Neural progenitor cell (in vitro differentiated cells): ENCODE measurements at places on chromosomes 4 and X. TPM values are rescaled to one million over a fixed set of nuclear protein-coding genes. Genes with fewer than 3 reads are reported as not detected.

DNA sequence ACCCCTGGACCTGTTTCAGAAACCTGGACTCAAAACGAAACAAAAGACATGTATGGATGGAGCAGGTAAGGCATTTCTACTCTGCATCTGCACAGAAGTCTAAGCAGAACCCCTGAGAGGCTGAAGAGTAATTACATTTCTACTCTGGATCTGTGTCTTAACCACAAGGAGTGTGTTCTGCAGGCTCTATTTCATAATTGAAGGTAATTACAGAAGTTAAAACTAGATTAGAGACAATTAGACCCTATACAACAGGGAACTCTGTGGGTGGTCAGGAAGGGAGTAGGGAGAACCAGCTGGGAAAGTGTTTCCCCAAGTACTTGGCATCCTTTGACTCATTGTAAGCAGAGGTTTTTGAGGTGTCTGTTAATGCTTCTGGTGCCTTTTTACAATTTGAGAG lies 69.8 kb downstream of the IGSF1 start:
- peaks cover under 1% of the 10 kb centered on the region for H3K4me1 ChIP-seq
- H3K27ac ChIP-seq, result no peak overlapping the region
- no peak for DNase-seq
- H3K27me3 ChIP-seq, result no peaks in the 10 kb centered on the region
- no peak overlapping the region for H3K4me3 ChIP-seq

DNA sequence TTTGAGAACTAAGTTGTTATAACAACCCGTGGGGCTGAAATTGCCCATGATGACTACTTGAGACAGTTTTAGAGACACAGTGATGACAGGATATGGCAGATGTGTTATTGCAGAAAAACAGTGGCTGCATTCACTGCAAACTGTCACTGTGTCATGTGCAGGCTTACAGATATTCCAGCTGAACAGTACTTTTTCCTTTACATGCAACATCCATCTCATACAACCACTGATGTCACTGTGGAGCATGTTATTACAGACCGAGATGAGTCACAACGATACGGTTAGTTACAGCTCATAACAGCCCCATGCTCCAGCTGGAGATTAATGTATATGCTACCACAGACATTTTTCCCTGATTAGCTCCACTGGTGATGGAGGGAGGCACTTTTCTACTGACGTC lies 207.4 kb downstream of the TMA16 start:
- H3K4me1 ChIP-seq, result peaks cover 2% of the 10 kb centered on the region
- DNase-seq, result no peak
- H3K27me3 ChIP-seq, result no peaks in the 10 kb centered on the region
- no peak overlapping the region for H3K4me3 ChIP-seq

GRCh38 chrX:111519215-111519614 lies 7.8 kb downstream of the SERTM2 start:
- no peak overlapping the region for H3K27ac ChIP-seq
- DNase-seq, result peak; percentile 70
- no peaks in the 10 kb centered on the region for H3K27me3 ChIP-seq
- no peaks in the 10 kb centered on the region for H3K36me3 ChIP-seq

DNA sequence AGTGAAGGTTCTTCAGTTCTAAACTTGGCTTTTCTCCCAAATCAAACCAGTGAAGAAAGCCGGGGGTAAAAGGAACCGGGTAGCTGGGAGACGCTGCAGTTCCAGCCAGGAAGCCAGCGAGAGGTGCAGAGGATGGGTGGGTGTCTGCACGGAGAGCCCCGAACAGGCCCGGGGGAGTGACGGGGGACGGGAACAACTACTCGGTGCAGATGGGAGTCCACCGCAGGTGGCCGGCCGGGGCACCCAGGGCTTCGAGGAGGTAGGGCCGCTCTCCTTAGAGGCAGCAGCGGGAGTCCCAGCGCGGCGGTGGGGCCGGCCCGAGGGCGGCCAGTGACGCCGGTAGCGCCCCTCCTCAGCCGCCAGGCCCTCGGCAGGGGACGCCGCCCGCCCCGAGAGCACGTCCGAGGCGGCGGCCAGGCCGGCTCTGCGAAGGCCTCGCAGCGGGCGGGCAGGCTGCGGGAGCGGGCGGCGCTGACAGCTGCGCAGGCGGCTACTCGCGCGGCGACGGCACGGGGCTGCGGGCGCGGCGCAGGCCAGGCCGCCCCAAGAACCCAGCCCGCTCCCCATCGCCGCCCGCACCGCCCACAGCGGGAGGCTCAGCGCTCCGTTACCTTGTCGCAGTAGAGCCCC lies 449 bp downstream of the FBXL5 start:
- H3K4me3 ChIP-seq, result peak overlapping the region; percentile 93
- peak; percentile 86 for DNase-seq
- peak overlapping the region; percentile 91 for H3K27ac ChIP-seq
- H3K36me3 ChIP-seq, result no peaks in the 10 kb centered on the region
- peaks cover 21% of the 10 kb centered on the region for H3K4me1 ChIP-seq

GRCh38 chr4:170305627-170306026 lies 215.9 kb upstream of the AADAT start:
- no peak for DNase-seq
- no peak overlapping the region for H3K27ac ChIP-seq
- H3K36me3 ChIP-seq, result no peaks in the 10 kb centered on the region
- H3K4me1 ChIP-seq, result no peaks in the 10 kb centered on the region

DNA sequence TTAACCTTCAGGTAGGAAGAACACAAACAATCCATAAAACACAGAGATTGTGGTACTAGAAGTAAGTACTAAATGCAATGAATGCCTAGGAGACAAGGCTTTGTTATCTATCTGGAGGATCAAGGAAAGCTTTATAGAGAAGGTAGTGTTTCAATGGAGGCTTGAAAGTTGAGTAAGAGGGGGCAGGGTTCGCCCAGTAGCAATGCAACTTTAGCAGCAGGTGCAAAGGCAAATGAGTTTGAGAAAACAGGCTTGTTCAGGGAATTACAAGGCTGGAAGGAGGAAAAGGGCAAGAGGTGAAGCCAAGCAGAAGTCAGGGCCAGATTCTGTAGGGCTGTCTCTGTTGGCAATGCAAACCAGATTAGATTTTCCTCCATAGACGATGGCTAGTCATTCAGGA lies 35.5 kb upstream of the AMELX start:
- H3K27ac ChIP-seq, result no peak overlapping the region
- peak; percentile 16 for DNase-seq
- H3K36me3 ChIP-seq, result no peaks in the 10 kb centered on the region

DNA sequence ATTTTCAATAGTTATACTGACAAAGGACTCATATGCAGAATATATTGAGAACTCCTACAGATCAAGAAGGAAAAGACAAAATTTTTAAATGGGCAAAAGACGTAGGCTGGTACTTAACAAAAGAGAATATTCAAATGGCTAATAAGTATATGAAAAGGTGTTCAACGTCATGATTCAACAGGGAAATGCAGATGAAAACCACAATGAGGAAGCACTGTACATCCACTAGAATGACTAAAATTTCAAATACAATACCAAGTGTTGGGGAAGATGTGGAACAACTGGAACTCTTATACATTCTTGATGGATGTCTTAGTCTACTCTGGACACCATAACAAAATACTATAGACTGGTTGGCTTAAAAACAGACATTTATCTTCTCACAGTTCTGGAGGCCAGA lies 1.3 kb upstream of the MRFAP1L1 start:
- no peak overlapping the region for H3K4me3 ChIP-seq
- no peak for DNase-seq
- H3K4me1 ChIP-seq, result peaks cover 16% of the 10 kb centered on the region
- no peaks in the 10 kb centered on the region for H3K36me3 ChIP-seq
- H3K27ac ChIP-seq, result no peak overlapping the region

- no peak overlapping the region for H3K27ac ChIP-seq
- H3K4me1 ChIP-seq, result no peaks in the 10 kb centered on the region
- H3K4me3 ChIP-seq, result no peak overlapping the region
- DNase-seq, result no peak
- H3K36me3 ChIP-seq, result no peaks in the 10 kb centered on the region
These were observed 33.3 kb upstream of the TLL1 start for GRCh38 chr4:165839615-165840333.

GRCh38 chrX:31353095-31353494 lies 281.3 kb upstream of the FTHL17 start:
- H3K27ac ChIP-seq, result no peak overlapping the region
- no peak for DNase-seq
- H3K27me3 ChIP-seq, result no peaks in the 10 kb centered on the region
- no peak overlapping the region for H3K4me3 ChIP-seq
- peaks cover 17% of the 10 kb centered on the region for H3K4me1 ChIP-seq

GRCh38 chrX:23269923-23270322 lies 64.7 kb upstream of the PTCHD1 start:
- no peak for DNase-seq
- no peak overlapping the region for H3K27ac ChIP-seq
- H3K4me3 ChIP-seq, result no peak overlapping the region
- H3K4me1 ChIP-seq, result no peaks in the 10 kb centered on the region

- DNase-seq, result no peak
- H3K27ac ChIP-seq, result no peak overlapping the region
- no peaks in the 10 kb centered on the region for H3K4me1 ChIP-seq
These were observed 60.5 kb downstream of the MSX1 start for GRCh38 chr4:4919927-4920326.

DNA sequence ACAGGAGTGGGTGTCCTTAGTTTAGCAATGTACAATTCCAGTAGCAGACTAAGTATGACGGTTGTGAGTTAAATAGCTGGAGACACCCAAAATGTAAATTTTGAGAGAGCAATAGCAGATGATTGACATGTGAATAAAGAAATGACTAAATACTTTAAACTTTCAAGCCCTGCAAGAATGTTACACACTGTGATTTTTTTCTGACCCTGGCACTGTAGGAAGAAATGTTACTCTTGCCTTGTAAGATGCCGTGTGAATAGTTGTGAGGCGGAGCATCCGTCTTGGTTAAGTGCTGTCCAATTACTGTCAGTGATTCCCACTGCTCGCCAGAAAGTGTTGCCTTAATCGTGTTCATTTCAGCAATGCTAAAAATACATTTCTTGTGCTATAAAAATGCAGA lies 1248.1 kb downstream of the RAPGEF2 start:
- DNase-seq, result no peak
- no peak overlapping the region for H3K27ac ChIP-seq
- H3K36me3 ChIP-seq, result no peaks in the 10 kb centered on the region
- no peaks in the 10 kb centered on the region for H3K4me1 ChIP-seq
- no peaks in the 10 kb centered on the region for H3K27me3 ChIP-seq

DNA sequence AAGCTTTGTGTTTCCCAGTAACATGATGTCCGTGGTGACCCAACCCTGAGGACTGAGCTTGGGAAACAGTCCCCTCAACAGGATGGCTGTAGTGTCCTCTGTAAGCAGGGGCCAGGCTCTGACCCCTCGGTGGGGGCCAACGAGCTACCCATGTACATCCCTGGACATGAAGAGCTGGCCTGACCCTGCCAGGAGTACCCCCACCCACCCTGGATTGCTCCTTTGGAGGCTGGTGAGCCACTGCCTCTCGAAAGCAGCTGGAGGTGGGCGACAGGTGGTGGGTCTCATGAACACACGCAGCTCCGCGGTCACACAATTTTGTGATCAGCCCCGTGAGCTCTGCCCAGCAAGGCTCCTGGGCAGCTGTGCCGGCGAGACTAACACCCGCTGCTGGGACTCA lies 33.5 kb downstream of the NSG1 start:
- no peak overlapping the region for H3K4me3 ChIP-seq
- no peaks in the 10 kb centered on the region for H3K27me3 ChIP-seq
- no peak overlapping the region for H3K27ac ChIP-seq

DNA sequence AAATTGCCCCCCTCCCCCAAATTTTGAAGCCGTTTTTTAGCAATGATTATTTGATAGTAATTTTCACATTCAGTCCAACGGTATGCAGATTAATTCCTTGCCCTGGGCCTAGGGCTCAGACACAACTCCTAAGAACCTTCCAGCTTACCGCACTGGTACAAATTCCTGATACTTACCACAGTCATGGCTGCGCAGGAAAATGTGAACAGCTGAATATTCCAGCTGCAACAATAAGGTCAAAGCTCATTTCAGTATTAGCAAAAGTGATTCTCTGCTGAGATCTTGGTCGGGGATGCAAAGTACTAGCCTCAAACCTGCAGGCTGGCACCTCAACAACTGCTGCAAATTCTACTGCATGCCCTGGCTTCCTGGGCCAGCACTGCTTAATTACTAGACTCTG lies 3.0 kb downstream of the ATP11C start:
- H3K4me3 ChIP-seq, result peak overlapping the region; percentile 79
- H3K4me1 ChIP-seq, result peaks cover 5% of the 10 kb centered on the region
- DNase-seq, result peak; percentile 2
- H3K36me3 ChIP-seq, result no peaks in the 10 kb centered on the region
- H3K27me3 ChIP-seq, result no peaks in the 10 kb centered on the region

DNA sequence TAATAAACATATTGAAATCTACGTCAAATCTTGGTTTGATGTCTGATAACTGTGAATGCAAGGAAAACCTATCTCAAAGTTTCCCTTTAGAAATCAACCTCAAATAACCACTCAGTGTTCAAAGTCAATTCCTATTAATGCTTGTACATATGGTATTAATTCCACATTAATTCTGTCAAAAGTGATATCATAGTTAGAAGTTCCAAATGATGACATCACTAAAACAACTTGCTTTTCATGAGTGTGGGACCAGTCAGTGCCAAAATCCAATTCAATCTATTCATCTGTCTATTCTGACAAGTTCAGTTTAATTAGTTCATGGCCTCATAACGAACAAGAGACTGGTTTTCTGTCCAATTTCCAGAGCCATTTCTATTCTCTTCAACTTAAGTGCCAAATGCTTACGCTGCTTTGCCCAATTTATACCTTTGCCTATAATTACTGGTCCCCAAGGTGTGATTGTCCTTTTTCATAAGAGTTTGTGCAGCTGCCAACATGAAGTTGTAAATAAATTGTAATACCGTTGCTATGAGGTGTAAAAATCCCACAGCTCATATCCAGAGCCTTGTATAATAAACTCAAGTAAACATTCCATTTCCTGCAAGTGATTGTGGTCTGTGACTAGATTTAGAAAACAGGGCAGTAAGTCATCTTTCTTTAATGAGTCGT lies 476.2 kb downstream of the RAB28 start:
- no peaks in the 10 kb centered on the region for H3K36me3 ChIP-seq
- H3K27me3 ChIP-seq, result no peaks in the 10 kb centered on the region
- H3K4me3 ChIP-seq, result no peak overlapping the region
- no peak overlapping the region for H3K27ac ChIP-seq

DNA sequence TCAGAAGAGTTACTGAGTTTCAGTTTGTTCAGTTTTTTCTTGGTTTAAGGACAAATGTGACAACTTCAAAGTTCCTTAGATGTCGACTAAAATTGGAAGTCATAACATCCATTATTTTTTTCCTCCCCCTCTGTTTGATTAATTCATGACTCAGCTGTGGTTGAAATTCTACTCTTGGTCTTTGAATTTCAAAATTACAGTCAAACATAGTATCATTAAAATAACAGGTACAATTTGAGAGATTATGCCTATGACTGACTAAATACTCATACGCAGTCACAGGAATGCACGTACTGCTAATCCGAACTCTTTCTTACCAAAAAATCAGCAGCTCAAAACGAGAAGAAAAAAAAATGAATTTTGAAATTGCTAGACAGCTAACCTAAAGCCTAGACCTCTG lies 1434.8 kb downstream of the RAPGEF2 start:
- H3K27ac ChIP-seq, result no peak overlapping the region
- H3K4me1 ChIP-seq, result no peaks in the 10 kb centered on the region
- H3K4me3 ChIP-seq, result no peak overlapping the region
- no peak for DNase-seq
- H3K36me3 ChIP-seq, result no peaks in the 10 kb centered on the region

DCHS2 gene
- 0.43 and 0.71 TPM in 2 replicates for total RNA-seq

LDOC1 gene
- 3.7 and 6.0 TPM in 2 replicates for total RNA-seq

MGAT4D gene
- total RNA-seq, result not detected in 2 replicates

NIPAL1 gene
- 0.84 and 1.2 TPM in 2 replicates for total RNA-seq

SLBP gene
- 54.9 and 119 TPM in 2 replicates for total RNA-seq
